ENCODE measurements at places on chromosomes 5 and 9.
A peak's percentile ranks its signal among the peaks of the same experiment; 100 is the strongest.

GRCh38 chr5:83672646-83673045 is 48.0 kb downstream of the HAPLN1 start:
- no peak for DNase-seq

- DNase-seq = peak; percentile 34
Measured at GRCh38 chr9:88533951-88534455, 975 bp upstream of the NXNL2 start.

- DNase-seq = no peak
Measured at GRCh38 chr5:122259995-122260394, 52.0 kb upstream of the SNCAIP start.

- DNase-seq = no peak
Measured at GRCh38 chr5:158953929-158954534, 145.7 kb downstream of the EBF1 start.

DNA sequence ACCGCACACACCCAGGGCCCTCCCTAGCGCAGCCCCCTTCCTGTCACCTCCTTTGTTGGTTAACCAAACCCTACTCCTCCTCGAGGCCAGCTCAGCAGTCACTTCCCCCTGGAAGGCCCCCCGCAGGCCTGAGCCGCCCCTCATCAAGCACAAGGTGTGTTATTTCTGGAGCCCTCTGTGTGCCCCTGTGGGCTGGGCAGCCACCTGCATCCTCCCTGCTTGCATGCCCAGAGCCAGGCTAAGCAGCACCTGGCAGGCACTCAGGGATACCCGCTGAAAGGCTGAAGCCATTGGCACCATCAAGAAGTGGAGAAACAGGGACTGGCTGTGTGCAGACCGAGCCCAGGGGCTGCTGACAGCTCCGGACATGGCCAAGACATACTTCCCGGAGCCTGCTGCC is 121.8 kb downstream of the ZNF354C start:
- no peak for DNase-seq

DNA sequence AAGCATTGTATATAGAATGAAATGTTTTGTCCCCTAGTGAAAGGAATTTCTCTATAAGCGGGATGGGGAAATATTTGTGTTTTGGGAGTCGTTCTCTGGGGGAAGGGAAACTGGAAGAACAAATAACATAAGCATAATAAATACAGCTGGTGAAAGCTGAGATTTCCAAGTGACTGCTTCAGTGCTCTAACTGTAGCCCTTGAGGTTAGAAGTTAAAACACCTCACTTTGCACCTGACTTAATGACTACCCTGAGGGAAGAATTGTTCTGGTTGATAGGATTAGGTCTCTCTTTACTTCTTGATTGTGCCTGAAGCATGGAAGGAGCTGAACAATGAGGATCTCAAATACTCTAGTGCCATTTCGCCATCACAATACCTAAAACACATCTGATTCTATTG is 307.4 kb downstream of the MAN2A1 start:
- no peak for DNase-seq

DNA sequence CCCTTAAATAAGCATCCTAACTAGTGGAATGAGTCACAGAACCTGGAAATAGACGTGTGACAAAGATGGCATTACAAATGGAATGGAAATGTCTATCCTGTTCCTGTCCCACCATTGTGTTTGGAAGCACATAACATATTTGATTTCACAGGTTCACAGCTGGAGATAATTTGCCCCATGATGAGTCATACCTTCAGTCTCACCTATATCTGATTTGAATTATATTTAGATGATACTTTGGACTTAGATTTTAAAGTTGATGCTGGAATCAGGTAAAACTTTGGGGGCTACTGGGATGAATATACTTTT is 92.5 kb downstream of the CEMIP2 start:
- DNase-seq = no peak

DNA sequence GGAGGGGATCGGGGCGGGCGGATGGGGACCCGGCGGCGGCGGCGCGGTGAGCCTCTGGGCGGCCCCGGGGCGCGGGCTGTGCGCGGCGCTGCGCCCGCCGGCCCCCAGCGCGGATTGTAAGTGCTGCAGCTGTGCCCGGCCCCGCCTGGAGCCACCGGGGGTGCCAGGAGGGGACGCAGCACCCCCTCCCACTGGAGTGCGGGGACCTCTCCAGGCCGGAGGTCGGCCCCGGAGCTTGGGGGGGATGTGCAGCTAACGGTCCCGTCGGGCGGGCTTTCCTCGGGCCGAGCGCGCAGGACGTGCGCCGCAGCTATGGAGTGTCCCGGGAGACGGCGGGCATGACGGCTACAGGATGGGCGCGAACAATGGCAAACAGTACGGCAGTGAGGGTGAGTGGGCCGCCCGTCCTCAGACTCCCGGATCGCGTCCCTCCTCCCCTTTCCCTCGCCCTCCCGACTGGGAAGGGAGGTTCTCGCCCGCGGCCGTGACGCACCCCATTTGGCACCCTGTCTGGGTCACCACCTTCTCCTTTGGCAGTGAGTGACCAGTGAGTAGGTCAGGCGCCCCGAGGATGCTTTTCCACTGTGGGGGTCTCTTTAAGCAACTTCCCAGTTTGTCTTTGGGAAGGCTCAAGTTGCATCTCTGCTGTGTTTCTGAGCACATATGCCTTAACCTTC is 483 bp downstream of the FBXL7 start:
- DNase-seq = peak; percentile 11

GRCh38 chr9:93295031-93295430 is 111.1 kb downstream of the WNK2 start:
- DNase-seq = no peak

DNA sequence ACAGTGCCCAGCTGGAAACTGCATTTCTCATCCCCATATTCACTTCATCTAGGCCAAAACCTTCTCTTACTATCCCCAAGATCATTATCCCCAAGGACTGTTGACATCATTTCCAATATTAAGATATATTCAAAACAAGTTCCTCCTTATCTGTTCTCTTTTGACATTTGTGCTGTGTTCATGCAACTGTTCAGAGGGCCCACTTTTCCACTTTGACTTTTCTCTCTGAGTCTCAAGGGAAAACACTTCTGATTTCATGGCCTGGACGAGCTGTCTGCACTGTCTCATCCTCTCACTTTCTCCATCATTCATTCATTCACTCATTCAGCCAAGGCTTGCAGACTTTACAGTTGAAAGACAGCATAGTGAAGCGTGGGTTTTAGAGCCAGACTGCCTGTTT is 173.7 kb upstream of the DAPK1 start:
- no peak for DNase-seq

DNA sequence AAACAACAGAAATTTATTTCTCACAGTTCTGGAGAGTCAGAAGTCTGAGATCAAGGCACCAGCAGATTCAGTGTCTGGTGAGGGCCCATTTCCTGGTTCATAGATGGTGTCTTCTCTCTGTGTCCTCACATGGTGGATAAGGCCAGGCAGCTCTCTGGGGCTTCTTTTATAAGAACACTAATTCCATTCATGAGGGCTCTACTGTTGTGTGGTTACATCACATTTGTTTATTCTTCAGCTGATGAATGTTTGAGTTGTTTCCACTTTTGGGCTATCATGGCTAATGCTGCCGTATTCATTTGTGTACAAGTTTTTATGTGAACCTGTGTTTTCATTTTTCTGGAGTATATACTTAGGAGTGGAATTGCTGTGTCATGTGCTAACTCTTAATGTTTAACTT is 35.2 kb downstream of the DDX4 start:
- no peak for DNase-seq

DNA sequence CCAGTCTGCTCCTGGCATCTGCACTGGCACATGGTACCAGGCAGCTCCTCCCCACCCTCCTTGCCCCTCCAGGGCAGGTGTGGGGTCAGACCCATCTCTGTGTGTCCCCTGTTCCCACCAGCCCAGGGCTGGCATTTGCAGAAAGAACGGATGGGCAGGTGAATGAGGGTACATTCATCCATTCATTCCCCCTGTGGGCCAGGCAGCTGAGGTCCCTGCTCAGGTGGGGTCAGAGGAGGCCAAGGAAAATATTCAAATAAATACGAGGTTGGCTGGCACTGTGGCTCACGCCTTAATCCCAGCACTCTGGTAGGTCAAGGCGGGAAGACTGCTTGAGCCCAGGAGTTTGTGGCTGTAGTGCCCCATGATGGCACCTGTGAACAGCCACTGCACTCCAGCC is 25.0 kb upstream of the PHYKPL start:
- DNase-seq = no peak

DNA sequence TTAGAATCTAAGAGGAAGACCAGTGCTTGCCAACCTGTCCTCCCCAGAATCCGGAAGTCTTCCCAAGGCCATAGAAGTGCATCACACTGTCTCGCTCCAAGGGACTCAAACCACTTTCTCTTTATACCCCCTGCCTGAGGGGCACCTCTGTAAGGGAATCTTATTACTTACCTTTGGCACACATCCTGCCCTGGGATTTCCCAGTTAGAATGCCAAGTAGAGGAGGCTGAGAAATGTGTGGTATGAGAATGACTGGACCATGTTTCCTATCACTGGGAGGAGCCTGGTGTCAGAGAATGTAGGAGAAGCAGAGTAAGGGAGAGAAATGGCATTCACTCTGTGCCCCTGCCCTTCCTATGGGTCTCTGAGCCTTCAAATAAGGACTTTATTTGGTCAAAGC is 85.8 kb downstream of the AOPEP start:
- peak; percentile 47 for DNase-seq
